Fibroblast of gingiva (primary cell): ENCODE measurements at places on chromosomes 1 and 21.

- DNase-seq = no peak
Measured at GRCh38 chr1:98675282-98675681, 13.8 kb downstream of the SNX7 start.

GRCh38 chr21:15755125-15755524 is 25.3 kb downstream of the USP25 start:
- no peak for DNase-seq

DNA sequence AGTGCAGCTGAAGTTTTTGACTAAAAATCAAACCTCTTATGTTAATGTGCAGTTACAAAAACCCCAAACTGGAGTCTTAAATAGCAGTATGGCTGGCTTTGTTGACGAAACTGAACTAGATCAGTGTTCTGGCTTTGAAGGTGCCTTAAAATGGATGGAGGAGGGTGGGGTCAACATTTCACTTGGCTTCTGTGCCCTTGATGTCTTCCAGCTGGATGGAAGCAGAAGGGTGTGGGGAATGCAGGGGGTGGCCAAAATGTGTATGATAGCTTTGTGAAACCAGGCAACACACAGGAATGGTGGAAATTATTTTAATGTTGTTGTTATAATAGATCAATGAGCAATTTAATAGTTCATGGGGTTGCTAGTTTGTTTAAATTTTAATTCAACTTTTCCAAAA is 96.8 kb upstream of the C1orf105 start:
- no peak for DNase-seq

DNA sequence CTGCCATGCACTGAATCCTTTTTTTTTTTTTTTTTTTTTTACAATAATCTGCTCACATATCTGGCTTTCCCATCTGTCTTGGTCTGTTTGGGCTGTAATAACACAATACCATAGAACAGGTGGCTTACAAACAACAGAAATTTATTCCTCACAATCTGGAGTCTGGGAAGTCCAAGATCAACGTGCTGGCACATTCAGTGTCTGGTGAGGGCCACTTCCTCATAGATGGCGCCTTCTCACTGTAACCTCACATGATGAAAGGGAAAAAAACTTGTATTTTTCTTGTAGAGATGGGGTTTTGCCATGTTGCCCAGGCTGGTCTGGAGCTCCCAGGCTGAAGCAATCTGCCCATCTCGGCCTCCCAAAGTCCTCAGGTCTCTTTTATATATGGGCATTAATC is 13.0 kb upstream of the PARP1 start:
- DNase-seq = no peak

DNA sequence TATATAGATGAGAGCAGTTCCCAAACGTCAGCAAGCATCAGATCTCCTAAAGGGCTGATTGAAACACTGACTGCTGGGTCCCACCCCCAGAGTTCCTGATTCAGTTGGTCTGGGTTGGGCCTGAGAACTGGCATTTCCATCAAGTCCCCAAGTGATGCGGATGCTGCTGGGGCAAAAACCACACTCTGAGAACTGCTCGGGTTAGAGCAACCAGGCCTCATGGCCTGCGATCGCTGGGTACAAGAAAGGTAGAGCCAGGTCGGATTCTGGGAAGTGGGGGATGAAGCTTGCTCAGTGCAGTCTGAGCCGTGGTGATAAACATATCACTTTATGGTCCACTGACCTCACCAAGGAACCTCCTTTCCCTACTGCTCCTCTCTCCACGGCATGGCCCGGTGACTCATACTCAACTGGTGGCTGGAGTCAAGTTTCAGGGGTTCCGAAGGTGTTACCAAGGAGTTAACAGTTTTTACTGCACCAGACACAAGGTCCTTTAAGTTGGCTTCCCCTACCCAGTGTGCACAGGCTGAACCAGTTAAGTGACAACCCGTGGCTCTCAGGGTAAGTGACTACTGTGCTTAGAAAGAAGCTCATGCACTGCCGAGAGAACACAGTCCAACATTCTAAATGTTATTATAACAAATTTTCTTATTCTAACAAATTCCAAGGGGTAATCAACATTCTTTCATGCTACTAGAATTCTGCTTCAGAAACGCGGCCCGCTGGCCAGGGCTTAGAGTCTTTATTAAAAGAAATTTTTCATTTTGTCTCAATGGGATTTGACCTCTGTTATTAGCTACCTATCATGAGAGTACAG is 153.5 kb downstream of the TGFBR3 start:
- peak; percentile 50 for DNase-seq

DNA sequence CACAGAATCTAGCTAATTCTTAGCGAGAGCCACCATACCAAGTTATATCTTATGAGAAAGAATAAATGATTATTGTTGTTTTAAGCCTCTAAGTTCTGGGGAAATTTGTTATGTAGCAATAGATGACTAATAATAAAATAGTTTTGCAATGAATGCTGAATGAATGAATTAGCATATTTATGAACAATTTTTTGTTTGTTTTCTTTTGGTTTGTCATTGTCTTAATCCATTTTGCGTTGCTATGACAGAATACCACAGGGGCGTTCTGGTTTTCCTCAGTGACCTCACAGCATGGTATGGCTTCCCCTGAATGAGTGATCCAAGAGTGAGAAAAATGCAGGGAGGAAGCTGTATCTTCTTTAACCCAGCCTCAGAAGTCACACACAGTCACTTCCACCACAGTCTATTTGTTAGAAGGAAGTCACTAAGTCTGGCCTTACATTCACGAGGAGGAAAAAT is 53.8 kb upstream of the HPDL start:
- peak; percentile 94 for DNase-seq

- DNase-seq = no peak
Measured at GRCh38 chr1:226453015-226453704, 45.3 kb upstream of the PARP1 start.

DNA sequence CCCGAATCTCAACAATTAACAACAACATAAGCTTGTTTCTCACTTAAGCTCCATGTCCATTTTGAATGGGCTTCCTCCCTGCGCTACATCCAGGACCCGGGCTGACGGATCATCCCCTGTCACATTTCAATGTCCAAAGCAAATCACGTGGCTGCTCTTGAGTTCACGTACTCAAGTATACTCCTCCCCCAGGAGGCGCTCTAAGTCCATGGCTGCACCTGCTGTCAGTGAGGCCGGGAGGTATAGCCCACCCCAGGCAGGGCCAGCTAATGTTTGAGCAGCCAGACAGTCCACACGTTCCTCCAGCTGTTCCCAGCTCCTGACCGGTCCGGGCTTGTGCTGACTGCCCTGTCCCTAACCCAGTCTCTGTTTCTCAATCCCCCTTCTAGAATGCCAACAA is 220.8 kb downstream of the SLC35F3 start:
- no peak for DNase-seq

DNA sequence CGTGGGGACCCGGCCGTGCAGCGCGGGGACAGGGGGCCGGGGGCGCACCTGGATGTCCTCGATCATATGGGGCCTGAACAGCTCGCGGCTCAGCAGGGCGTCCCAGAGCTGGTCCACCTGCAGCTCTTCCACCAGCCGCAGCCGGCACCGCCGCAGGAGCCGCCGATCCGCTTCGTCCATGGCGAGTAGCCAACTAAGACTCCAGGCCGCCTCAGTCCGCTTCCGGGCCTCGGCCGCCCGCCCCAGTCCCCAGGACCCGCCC is at the start of gene CASP9:
CASP9 (minus strand) TSS at position 195 of the 262 bp plus-strand sequence; CDS start at position 180, 15 bp downstream.
- no peak for DNase-seq

GRCh38 chr1:242568666-242569065 is 44.2 kb upstream of the PLD5 start:
- DNase-seq = no peak

GRCh38 chr1:154186852-154187501 is 4.9 kb downstream of the TPM3 start:
- DNase-seq = no peak

DNA sequence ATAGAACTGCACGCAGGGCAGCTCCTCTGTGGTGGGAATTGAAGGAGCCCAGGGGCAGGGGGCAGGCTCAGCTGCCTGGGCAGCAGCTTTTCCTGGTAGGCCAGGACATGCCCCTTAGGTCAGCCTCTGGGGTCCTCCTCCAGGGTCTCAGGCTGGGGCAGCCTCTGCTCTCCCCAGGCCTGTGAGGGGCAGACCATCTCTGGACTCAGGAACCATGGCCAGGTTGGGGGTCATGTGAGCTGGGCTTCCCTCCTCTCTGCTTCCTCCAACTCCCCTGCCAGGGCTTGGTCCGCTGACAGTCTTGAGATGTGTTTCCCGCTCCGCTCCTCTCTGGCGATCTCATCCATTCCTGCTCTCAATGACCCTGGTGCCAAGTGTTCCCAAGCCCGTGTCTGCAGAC is 5.7 kb downstream of the C1orf210 start:
- no peak for DNase-seq

DNA sequence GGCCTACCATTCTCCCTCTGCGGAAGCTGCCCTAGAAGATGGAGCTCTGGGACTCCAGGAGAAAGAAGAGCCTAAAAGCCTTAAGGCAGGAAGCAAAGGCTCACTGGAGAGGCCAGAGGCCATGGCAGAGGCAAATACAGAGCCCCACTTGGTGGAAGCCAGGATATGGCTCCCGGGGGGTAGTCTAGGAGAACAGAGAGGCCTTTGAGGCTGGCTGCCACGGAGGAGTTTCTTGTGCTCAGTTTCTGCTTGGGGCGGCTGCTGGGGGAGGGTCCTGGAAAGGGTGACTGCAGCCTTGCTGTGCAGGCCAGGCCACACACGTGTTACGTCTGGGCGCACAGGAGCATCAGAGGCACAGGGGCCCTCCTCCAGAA is 5.4 kb downstream of the CC2D1B start:
- no peak for DNase-seq

DNA sequence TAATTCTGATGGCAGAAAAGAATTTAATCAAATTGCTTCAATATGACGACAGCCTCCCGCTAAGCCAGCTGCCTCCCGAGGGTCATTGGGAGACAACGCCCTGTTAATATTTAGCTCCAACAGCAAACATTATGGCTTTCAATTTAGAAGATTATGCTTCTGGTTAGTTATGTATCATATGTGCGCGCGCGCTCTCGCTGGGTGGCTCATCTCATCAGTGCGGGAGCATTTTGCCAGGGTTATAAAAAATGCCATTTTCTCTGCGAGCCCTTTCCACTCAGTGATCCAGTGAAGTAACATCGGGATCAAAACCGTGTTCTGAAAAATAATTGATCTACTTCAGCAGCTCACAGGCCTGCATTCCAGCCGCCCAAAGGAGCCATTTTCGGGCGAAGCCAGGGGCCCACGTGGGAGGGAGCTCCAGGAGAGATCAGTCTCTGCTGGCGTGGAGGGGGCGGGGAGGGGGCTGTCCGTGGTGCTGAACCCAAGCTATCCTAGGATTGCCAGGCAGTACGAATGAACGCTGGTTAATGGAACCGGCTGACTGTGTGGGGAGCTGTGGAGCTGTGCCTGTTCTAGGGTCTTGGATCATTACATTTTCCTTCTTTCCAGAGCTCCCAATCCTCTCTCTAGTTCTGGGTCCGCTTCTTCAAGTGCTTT is 219.1 kb upstream of the ZC3H12A start:
- DNase-seq = no peak
